Pancreas (tissue), 10 donors: ENCODE measurements at places on chromosomes 5 and 9.
A peak's percentile ranks its signal among the peaks of the same experiment; 100 is the strongest.

DNA sequence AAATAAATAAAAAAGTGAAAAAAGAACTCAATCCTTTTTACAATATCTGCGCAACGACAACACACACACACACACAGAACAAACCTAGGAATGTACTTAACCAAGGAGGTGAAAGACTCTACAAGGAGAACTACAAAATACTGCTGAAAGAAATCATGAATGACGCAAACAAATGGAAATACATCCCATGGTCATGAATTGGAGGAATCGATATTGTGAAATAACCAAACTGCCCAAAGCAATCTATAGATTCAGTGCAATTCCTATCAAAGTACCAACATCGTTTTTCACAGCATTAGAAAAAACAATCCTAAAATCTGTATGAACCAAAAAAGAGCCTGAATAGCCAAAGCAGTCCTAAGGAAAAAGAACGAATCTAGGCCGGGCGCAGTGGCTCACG, 29.9 kb upstream of the NRARP start:
- DNase-seq, result no peak

DNA sequence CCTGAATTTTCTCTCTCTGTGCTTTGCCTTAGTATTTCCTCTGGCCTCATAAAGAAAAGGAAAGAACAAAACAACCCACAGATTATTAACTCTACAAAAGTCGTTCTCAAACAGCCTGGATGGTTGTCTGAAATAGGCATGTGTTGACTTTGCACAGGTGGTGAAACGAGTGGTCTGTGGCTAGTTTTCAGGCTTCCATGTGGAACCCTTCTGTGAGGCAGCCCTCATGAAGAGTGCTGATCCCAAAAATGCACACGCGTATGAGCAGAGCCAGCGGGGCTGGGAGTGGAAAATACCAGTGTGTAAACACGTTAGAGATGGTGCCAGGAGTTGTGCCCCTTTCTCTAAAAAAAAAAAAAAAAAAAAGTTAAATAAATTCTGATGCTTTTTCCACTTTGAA, 4.9 kb upstream of the PSAT1 start:
- DNase-seq, result no peak

DNA sequence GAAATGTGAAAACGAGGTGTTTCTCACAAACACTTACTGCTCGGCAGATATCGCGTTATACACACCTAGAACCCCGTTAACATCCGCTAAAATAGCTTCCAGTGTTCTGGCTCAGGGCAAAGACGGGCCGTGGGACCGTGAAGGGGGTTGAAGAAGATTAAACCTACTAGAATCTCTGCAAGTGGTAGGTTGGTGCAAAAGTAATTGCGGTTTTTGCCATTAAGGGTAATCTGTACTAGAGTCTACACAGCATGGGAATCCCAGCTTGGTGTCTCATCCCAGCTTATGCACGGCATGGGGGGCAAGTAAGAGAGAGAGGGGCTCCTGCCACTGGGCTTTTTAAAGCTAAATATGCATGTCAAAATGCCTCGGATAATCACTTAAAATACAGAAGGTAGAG, 43.9 kb downstream of the HRH2 start:
- peak; percentile 6 for DNase-seq

DNA sequence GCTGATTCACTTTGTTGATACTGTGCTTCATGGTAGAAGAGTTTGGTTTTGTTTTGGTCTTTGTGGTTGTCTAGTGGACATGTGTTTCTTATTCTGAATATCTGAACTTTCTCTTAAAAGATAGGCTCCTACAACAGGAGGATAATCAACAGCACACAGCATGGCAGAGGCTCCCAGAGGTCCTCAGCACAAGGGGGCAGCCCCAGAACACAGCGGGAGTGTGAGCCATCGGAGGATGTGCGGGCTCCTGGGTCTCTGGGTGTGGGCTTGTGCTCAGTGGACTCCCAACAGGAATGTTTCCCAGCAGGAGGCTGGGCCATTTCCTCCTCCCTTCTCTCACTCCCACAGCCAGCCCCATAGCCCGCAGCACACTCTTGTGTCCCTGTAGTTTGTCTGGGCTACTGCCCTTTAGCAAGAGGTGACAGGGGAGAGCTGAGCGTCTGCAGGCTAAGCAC, 164.3 kb upstream of the OTULINL start:
- no peak for DNase-seq

GRCh38 chr9:3080951-3081350, 237.1 kb upstream of the PUM3 start:
- no peak for DNase-seq

DNA sequence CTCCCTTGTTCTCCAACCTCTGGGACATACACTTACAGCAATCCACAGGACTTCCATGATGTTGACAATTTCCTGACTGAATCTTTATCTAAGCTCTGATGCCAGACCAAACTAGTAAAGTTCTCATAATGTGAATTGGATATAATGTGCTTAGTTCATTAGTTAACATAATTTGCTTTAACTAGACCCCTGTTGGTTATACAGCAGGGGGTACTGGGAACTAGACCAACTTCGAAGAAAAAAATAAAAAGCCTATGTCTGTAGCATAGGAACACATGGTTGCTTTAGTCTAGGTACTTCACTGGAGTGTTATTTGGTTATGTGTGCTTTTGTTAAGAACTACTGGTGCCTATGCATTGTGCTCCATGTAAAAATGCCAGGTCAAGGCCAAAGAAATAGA, 173.8 kb downstream of the ADAMTS6 start:
- DNase-seq, result no peak

- no peak for DNase-seq
Measured at GRCh38 chr5:10556893-10557746, 6.8 kb upstream of the ANKRD33B start.

GRCh38 chr5:132180134-132180745, 47.4 kb downstream of the P4HA2 start:
- no peak for DNase-seq

DNA sequence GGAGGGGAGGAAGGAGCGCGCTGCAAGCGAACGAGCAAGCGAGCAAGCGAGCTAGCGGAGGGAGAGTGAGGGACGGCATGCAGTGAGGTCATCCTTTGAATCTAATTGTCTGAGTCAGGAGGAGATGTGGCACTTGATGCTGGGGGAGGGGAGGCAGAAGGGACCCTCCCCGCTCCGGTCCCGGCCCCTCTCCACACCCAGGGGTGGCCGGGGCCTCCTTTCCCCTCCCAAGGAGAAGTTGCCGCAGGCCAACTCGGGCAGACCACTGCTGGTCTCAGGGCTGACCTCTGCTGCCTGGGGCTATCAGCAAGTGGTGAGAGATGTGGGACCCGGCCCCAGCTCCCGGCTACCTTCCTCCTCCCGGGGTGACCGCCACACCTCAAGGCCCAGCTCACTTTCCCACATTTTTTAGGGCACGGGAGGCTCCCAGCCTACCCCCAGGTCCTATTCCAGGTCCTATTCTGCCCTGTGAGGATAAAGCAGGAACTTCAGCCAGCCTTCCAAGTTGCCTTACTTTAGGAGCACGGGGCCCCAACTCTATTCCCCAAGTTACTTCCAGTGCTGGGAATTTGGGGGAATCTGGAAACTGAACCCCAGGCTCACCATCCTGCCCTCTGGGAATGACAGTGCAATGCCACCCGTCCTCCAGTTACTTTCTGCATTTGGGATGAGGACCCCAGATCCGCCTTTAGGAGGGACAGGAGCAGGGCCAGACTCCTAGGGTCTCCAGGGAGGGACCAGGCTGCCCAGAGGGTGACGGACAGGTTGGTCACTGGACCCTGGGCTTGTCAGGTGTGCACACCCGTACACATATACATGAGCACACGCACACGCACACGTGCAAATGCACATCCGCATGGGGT, 11.1 kb downstream of the CNTFR start:
- peak; percentile 70 for DNase-seq

DNA sequence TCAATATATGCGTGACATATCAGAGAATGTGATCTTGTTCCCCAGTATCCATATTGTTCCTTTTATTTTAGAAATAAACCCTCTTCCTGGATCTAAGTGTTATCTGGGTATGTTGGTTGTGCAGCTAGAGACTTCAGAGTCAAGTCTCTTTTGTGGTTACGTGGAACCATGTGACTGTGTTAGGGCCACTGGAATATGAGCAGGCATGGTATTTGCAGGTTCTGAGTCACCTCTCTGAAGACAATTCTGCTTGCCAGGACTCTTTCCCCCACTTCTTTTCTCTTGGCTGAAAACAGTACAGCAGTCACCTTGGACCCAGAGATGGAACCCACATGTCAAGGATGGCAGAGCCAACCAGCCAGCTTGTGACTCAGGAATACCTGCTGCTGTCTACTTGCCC, 59.7 kb downstream of the ATP10B start:
- DNase-seq, result no peak

- DNase-seq, result no peak
Measured at GRCh38 chr9:93708289-93708986, 132.1 kb downstream of the PHF2 start.

- DNase-seq, result no peak
Measured at GRCh38 chr5:87113861-87114260, 153.8 kb upstream of the RASA1 start.

DNA sequence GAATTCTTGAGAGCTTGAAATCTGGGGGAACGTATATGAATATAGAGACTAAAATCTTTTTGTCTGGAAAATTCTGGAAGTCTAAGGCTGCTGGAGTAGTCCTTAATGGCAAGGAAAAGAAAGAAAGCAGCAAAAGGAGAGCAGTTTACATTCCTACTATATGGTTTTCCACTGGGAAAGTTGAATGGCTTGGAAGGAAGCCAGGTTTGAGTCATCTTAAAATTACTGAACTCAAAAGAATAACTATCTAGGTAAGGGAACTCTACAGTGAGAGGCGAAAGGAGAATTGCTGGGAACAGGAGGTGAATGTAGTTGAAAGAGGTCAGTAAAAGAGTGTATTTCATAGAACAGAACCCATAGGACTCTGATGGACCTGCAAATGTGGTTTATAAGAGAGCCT, 258.1 kb upstream of the EDIL3 start:
- DNase-seq, result no peak

DNA sequence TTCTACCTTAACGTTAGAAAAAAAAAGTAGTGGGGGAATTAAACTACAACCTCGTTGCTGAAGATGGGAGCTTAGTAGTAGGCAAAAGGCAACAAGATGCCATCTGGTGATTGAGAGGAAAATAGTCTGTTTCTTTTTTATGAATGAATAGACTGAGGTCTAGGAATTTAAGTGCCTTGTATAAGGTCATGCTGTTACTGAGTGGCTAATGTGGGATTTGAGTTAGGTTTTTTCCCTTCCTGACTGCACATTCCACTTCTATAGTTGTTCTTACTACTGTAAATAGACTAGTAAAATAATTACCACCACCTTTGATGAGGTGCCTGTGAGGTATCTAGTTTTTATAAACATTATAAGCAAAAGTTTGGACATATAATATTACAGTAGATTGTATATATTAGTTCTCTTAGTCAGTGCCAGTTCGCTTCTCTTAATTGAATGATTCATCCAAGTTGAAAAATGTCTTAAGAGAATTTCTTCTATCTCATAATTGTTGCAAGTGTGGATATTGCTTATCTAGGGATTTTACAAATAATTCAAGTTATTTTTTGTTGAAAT, 19.1 kb downstream of the FSD1L start:
- DNase-seq, result no peak

DNA sequence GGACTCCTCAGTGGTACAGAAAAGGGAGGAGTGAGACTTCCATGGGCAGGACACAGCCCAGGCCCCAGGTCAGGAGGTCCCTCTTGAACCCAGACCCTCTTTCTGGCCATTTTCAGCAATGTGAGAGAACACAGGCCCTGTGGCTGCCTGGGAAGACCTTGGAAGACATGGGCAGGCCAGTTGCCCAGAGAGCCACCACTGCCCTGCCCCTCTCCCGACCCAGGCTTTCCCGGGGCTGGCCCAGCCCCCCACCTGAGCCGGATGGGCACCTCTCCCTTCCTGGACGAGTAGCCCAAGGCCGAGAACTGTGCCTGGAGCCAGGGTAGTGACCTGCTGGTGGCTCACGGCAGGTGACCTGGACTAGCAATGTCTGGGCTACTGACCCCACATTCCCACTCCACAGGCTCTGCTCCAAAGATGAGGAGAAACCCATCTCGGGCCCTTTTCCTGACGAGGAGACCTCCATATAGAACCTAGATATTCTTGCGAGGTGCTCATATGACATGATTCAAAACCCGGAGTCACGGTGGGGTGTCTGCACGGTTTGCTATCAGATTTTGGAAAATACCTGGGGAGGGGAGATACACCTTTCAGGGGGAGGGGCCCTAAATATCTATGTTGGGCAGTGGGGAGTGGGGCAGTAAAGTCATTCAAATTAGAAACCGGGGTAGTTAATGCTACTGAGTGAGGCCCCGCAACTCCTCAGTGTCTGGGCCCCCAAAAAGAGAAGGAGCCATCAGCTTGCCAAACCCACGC, 59.4 kb downstream of the ZNF354C start:
- DNase-seq, result no peak

GRCh38 chr5:36600917-36601527, 5.4 kb upstream of the SLC1A3 start:
- no peak for DNase-seq

DNA sequence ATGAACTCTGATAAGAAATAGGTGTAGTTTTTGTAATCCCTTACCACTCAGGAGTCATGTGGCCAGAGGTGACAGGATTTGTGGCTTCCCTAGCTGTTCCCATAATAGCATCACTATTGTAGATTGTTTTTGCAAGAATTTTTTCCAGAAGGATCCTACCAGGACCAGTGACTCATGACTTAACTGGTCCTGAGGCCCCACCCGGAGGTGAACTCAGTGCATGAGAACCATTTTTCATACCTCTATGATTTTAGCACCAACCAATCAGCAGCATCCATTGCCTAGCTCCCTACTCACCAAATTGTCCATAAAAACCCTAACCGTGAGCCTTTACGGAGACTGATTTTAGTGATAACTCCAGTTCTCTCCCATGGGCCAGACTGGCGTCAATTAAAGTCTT, 484.8 kb downstream of the PSAT1 start:
- DNase-seq, result no peak

GRCh38 chr9:82957529-82958379, 105.2 kb downstream of the RASEF start:
- DNase-seq, result no peak

DNA sequence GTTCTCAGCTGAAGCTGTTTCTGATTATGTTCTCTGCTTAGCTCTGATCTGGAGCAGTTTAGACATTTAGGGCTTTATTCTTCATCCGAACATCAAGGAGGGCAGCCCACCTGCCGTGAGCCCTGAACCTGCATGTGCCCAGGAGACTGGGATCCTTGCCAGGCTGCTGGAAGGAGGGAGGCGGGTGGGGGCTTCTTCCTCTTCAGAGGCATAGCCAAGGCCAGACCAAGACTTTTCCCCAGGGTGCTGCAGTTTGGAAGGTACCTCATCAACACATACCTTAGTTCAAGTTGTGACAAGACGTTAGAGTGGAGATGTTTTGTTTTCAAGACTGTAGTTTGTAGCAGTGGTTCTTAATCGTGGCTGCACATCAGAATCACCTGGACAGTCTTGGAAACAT, 64.9 kb downstream of the RALGPS1 start:
- no peak for DNase-seq
